ENCODE measurements at places on chromosomes 1 and 21.

GRCh38 chr1:115951560-115951959 lies 24.8 kb upstream of the SLC22A15 start:
- H3K27me3 ChIP-seq, result no peaks in the 10 kb centered on the region
- no peaks in the 10 kb centered on the region for H3K4me1 ChIP-seq
- H3K27ac ChIP-seq, result no peak overlapping the region
- H3K36me3 ChIP-seq, result no peaks in the 10 kb centered on the region
- DNase-seq, result no peak

GRCh38 chr1:37765916-37766664 lies 1.2 kb upstream of the EPHA10 start:
- no peak overlapping the region for H3K27ac ChIP-seq
- H3K4me1 ChIP-seq, result no peaks in the 10 kb centered on the region
- no peak for DNase-seq
- H3K27me3 ChIP-seq, result peaks cover 21% of the 10 kb centered on the region

DNA sequence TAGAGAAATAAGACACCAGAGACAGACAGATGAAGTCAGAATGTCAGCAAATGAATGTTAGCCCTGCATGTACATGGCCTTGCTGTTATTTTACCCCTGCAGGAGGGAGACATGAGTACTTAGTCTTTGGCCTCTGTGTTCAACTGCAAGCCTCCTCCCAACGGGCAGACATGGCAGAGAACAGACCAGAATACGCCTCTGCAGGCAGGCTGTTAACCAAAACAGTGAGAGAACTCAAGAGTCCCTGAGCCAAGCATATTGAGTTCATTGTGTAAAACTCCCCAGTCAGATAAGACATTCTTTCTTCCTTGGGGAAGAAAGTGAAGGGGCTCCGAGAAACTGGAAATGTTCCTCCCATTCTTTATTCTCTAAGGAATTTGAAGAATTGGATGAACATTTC lies 150.9 kb downstream of the PHTF1 start:
- no peaks in the 10 kb centered on the region for H3K4me1 ChIP-seq
- H3K4me3 ChIP-seq, result no peak overlapping the region
- no peak for DNase-seq
- no peaks in the 10 kb centered on the region for H3K27me3 ChIP-seq
- no peaks in the 10 kb centered on the region for H3K36me3 ChIP-seq

- no peaks in the 10 kb centered on the region for H3K36me3 ChIP-seq
- no peak overlapping the region for H3K4me3 ChIP-seq
- DNase-seq, result no peak
- H3K27me3 ChIP-seq, result no peaks in the 10 kb centered on the region
- H3K27ac ChIP-seq, result no peak overlapping the region
- no peaks in the 10 kb centered on the region for H3K4me1 ChIP-seq
Observed at GRCh38 chr1:243902100-243902499, 52.1 kb upstream of the AKT3 start.

DNA sequence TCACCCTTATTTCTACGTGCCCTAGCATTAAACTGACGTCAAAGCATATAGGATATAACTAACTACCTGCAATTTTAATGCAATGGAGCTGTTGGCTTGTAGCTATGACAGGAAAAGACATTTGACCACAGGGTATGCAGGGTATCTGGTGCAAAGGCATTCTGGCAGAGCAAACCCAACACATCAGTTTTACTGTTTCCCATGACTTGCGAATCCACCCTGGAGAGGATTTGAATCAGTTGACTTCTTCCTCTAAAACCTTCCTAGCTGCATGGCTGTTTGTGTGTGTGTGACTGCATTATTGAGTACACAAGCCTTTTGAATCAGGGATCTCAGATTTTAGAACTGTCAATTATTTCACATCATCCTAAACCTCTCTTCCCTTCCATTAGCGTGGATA lies 41.7 kb upstream of the SYT14 start:
- no peak overlapping the region for H3K27ac ChIP-seq
- no peaks in the 10 kb centered on the region for H3K27me3 ChIP-seq
- H3K4me3 ChIP-seq, result no peak overlapping the region
- no peak for DNase-seq

- H3K4me1 ChIP-seq, result no peaks in the 10 kb centered on the region
- H3K36me3 ChIP-seq, result no peaks in the 10 kb centered on the region
- no peak for DNase-seq
- no peak overlapping the region for H3K4me3 ChIP-seq
- H3K27me3 ChIP-seq, result no peaks in the 10 kb centered on the region
- no peak overlapping the region for H3K27ac ChIP-seq
Observed at GRCh38 chr1:204003536-204003935, 69.4 kb upstream of the SOX13 start.

DNA sequence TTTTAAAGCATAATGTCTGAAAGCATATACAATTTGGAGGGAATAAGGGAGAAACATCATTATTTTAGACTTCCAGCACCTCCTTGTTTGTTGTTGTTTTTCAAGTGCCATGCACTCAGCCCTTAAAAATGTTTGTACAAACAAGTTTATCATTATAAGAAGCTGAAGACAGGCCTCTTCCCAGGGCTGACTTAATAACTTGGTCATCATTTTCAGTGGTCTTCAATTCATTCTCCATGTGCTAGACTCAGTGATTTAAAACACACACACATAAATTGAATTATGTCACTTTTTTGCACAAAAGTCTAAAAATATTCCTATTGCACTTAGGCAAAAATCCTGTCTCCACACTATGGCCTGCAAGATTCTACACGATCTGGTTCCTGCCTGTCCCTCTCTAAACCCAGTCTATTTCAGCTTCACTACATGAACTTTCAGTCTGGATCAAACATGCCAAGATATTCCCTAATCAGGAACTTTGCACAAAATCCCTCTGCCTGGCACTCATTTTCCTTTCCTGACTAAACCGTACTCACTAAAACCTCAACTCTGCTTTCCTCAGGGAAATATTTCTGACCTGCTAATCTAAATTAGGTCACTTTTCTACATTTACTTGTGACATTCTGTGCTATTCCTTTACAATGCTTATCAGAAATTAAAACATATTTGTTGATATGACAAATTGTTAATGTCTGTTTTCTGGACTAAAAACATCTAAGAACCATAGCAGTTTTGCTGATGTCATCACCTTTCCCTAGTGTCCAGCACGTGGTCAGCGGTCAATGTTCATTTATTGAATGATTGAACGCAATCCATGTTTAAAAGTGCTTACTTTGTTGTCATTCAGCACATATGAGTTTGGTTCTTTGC lies 14.8 kb upstream of the GBP5 start:
- H3K4me1 ChIP-seq, result no peaks in the 10 kb centered on the region
- no peaks in the 10 kb centered on the region for H3K36me3 ChIP-seq
- no peaks in the 10 kb centered on the region for H3K27me3 ChIP-seq
- no peak for DNase-seq

DNA sequence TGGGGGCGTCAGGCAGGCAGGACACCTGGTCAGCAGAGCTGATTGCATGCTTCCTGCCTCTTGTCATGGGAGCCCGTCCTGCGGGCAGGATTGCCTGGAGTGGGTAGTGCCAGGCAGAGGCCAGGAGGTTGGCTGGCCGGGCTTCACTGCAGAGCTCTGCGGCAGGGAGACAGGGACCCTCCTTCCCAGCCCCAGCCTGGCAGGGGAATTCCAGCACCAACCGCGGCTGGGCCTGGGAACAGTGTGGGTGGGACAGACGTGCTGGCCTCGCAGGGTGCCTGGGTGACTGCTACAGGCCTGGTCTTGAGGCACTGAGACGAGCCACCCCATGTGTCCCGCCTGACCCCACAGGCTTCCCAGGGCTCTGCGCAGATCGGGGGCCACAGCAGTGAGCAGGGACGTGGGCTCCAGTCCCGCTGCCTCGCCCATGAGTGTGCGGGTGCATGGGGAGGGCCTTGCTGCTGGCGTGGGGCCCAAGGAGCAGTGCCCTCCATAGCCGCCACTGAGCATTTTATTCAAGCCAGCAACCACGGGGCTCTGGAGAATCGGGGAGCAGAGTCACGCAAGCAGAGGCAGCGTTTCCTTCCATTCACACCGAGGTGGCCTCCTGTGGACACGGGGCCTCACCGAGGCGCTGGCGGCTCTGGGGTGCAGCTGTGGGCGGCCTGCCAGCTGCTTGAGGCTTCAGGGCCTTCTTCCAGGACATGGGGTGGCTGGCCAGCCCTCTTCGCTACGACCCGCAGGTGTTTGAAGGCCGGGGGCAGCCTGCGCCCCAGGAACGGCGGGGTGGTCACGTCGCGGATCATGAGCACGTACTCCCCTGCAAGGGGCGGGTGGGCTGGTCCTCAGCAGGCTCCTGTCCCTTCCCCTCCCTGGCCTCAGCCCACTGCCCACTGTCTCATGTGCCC lies 70.3 kb downstream of the MORN1 start:
- peaks cover 5% of the 10 kb centered on the region for H3K4me1 ChIP-seq
- H3K27me3 ChIP-seq, result no peaks in the 10 kb centered on the region
- H3K4me3 ChIP-seq, result no peak overlapping the region

GRCh38 chr1:84724128-84724860 lies 34.0 kb upstream of the SSX2IP start:
- no peaks in the 10 kb centered on the region for H3K27me3 ChIP-seq
- no peaks in the 10 kb centered on the region for H3K36me3 ChIP-seq
- peaks cover 12% of the 10 kb centered on the region for H3K4me1 ChIP-seq
- no peak overlapping the region for H3K4me3 ChIP-seq

GRCh38 chr1:222247811-222248310 lies 300.0 kb downstream of the HHIPL2 start:
- DNase-seq, result no peak
- H3K36me3 ChIP-seq, result no peaks in the 10 kb centered on the region
- H3K4me3 ChIP-seq, result no peak overlapping the region
- no peaks in the 10 kb centered on the region for H3K4me1 ChIP-seq

- H3K36me3 ChIP-seq, result no peaks in the 10 kb centered on the region
- H3K4me3 ChIP-seq, result no peak overlapping the region
- no peaks in the 10 kb centered on the region for H3K27me3 ChIP-seq
- H3K27ac ChIP-seq, result no peak overlapping the region
- no peaks in the 10 kb centered on the region for H3K4me1 ChIP-seq
Observed at GRCh38 chr1:1971017-1971416, 32.6 kb downstream of the CFAP74 start.

- no peak overlapping the region for H3K27ac ChIP-seq
- H3K36me3 ChIP-seq, result peaks cover 2% of the 10 kb centered on the region
- DNase-seq, result peak; percentile 49
- peaks cover 2% of the 10 kb centered on the region for H3K4me1 ChIP-seq
- no peaks in the 10 kb centered on the region for H3K27me3 ChIP-seq
- H3K4me3 ChIP-seq, result no peak overlapping the region
Observed at GRCh38 chr1:15923241-15923640, 52.7 kb downstream of the ZBTB17 start.

DNA sequence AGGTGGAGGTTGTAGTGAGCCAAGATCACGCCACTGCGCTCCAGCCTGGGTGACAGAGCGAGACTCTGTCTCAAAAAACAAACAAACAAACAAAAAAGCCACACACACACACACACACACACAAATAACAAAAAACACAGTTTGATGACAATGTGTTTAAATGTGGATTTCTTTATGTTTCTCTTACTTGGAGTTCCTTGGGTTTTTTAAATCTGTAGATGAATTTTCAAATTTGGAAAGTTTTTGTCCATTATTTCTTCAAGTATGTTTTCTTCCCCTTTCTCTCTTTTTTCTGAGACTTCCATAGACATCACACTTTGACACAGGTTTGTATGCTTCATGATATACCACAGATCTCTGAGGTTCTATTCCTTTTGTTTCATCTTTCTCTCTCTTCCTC lies 12.1 kb upstream of the PPIE start:
- H3K27me3 ChIP-seq, result peaks cover 29% of the 10 kb centered on the region
- no peaks in the 10 kb centered on the region for H3K36me3 ChIP-seq
- H3K27ac ChIP-seq, result no peak overlapping the region
- H3K4me1 ChIP-seq, result no peaks in the 10 kb centered on the region

DNA sequence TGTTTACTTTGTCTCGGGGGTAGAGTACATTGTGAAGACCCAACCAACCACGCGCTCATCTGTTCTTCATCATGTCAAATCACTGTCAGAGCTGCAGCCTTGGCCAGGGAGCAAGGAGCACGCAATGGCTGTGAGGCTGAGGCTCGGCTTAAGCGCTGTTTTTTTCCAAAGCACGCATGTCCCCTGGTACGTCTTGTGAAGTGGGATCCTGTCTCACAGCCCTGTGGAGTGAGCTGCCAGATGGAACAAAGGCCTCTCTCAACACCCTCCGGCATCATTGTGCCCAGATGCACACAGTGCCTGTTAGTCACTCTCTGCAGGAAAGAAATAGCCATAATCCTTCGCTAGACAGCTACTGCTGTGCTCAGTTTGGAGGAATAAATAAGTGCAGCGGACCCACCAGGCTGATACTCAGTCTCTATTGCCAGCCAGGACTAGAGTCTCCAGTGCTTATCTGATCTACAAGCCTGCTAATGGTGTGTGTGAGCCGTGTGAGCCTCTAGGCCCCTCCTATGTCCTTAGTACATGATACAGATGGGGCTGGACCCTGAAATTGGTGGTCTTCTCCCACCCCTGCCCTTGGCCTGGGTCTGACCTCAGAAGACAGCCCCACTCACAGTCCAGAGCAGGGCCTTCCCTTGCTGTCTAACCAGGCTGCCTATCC lies 91.3 kb upstream of the COA6 start:
- H3K4me1 ChIP-seq, result no peaks in the 10 kb centered on the region
- no peaks in the 10 kb centered on the region for H3K36me3 ChIP-seq
- no peak for DNase-seq

DNA sequence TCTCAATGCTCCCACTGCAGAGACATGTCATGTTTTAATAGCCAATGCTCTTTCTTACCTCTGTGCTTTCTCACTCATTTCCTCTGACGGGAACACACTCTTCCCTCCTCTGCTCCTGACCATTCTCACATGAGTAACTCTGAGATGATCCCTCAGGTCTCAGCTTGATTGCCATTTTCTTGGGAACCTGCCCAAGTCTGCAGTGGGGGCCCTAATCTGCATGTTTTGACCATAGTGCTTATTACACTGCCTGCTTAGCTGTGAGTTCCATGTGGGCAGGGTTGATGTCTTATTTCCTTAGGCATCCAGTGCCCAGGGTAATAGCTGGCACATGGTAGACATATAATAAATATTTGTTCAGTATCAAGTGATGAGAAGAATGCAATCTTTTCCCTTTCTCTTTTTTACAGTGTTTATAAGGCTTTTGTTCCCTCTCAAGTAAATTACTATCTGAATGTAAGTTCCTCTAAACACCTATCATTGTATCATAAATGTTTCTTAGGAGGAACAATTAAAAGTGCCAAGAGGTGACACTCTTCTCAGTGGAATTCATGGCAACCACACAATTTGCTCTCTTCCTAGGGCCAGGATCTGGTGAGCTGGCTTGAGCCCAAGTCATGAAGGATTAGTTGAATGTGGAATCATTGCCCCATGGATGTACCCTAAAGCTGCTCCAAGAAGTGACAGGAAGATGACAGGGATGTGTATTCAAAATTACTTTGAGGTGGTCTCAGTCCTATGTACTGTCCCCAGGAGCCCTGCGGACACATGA lies 485.4 kb upstream of the USP24 start:
- DNase-seq, result no peak
- H3K27ac ChIP-seq, result no peak overlapping the region
- H3K27me3 ChIP-seq, result no peaks in the 10 kb centered on the region
- no peak overlapping the region for H3K4me3 ChIP-seq
- H3K36me3 ChIP-seq, result no peaks in the 10 kb centered on the region

Measured in fibroblast of lung (primary cell).